Renal cortical epithelial cell (primary cell): ENCODE measurements at places on chromosomes 5 and 9.
A peak's percentile ranks its signal among the peaks of the same experiment; 100 is the strongest.

- DNase-seq: no peak
Observed at GRCh38 chr9:19698960-19699359, 89.9 kb downstream of the SLC24A2 start.

GRCh38 chr5:111165058-111165457 is 59.1 kb upstream of the CAMK4 start:
- no peak for DNase-seq

DNA sequence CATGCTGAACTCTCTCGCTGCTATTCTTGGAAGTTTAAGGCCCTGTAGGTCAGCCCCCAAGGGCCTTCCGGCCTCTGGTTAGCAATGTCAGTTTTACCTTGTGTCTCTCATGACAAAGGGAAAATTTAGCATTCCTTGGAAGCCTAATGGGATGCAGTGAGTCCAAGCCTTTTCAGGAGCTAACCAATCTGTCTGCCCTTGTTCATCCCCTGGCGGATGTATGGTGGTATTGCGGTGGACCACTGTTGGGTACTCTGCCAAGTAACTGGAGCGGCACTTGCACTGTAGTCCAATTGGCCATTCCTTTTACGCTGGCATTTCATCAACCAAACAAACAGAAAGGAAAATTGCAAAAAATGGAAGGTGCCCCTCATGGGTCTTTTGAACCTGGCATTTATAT is 318.4 kb upstream of the NMUR2 start:
- DNase-seq: no peak

GRCh38 chr5:10266137-10266536 is 16.1 kb downstream of the CCT5 start:
- no peak for DNase-seq

- peak; percentile 65 for DNase-seq
Observed at GRCh38 chr5:66406761-66407336, 189.3 kb upstream of the MAST4 start.

DNA sequence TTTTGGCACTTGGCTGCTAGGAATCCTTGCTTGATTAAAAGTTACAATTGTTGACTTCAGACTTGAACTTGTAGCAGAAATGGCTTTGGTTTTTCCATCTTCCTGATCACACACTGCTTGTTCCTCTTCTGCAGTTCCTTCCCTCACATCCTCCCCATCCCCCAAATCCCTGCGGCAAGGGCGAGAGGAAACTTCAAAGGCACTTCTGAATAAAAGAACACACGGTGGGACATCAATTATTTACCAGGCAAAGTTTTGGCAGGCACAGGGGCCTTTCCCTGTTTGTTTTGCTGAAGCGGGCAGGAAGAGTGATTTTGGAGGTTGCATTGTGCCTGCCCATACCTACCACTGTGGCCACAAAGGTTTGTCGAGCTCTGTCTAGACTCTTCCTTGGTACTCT is 260.9 kb downstream of the KIF4B start:
- no peak for DNase-seq

DNA sequence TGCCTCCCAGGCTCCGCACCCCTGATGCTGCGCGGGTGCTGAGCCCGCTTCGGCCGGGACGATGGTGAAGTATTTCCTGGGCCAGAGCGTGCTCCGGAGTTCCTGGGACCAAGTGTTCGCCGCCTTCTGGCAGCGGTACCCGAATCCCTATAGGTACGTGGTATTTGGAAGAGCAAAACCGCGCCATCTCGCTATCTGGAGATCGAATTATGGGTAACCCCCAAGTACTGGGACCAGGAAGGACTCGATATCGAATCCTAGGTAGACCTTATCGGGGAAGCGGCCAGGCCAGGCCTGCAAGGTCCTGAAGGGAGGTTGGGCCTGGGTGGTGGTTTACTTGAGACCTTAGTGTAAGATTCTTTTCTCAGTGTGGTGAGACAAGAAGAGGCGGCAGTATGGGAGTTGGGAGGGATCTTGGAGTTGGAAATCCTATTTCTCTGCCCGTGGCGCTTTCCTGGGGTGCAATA is 359 bp downstream of the PRELID1 start:
- DNase-seq: no peak

GRCh38 chr5:80170117-80170535 is 85.7 kb downstream of the SERINC5 start:
- no peak for DNase-seq

DNA sequence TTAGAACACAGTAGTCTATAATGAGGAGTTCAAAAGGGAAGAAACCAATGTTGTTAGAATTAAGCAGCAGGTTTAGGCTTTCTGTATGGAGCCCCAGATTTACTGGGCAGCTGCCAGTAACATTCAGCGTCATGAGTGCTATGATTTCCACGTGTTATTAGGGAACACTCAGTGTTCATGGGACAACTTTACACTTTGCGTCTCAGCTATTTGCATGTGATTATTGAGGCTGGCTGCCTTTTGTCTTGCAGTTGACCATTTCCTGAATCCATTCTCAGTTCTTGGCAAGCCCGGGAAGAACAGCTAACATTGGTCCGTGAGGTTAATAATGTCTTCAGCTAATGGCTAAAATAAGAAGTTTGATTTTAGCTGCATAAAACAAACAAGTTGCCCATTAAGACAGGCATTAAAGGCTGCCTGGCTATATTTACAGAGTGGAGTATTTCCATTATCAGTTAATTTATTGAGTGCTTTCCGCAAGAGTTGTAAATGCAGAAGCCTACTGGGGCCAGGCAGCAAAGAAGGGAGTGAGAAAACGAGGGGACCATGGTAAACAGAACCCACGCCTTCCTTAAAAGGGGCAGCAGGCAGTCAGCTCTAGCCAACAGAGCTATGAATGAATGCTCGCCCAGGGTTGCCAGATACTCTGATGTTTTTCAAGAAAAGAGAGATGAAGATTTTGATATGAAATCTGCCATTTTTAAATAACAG is 120.9 kb downstream of the PIP5K1B start:
- DNase-seq: no peak

GRCh38 chr9:124932333-124932732 is 8.6 kb downstream of the GOLGA1 start:
- no peak for DNase-seq

GRCh38 chr9:95815133-95815532 is 60.4 kb upstream of the ERCC6L2 start:
- peak; percentile 25 for DNase-seq

DNA sequence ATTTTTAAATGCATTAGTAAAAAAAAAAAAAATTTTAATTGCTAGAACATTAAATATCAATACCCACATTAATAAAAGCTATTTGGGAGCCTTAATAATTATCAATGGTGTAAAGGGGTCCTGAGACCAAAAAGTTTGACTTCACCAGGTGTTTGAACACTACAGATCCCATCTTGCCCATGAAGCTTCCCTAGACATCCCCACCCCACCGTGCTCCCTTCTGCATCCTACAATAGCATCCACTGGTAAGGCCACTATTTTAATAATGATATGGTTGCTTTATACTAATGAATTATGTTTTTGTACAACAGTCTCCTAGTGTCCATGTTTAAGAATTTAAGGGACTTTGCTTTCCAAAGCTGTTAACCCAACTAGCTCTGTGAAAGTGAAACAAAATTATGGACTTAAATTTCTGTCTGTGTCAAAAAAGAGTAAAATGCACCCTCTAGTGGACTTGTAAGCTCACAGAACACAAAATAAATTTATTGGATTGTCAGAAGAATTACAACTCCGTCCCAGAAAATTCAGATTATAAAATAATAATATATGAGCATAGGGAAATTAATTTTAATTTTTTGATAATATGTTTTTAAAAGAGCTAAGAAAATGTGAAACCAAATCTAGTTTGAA is 76.0 kb downstream of the ARL15 start:
- peak; percentile 68 for DNase-seq

DNA sequence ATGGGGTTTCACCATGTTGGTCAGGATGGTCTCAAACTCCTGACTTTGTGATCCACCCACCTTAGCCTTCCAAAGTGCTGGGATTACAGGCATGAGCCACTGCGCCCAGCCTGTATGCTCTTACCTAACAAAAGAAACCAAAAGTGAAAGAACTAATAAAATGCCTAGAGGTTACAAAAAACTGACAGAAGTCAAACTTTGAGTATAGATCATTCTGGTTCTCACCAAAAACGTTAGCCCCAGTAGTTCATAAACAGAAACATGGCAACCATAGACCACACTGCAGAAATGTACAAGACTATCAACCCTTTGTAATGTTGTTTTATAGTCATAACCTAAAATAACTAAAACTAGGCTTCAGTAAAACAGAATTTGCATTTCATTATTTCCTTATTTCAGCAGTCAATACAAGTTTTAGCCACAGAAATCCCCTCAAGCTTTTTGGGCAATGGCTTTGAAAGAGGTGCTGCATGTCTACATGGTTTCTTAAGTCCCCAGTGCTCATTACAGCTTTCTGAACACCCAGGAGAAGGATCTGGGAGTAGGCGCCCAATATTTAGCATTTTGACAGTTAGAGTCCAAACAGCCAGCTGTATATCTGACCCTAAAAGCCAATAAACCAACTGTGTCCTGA is 72.5 kb downstream of the EPB41L4A start:
- no peak for DNase-seq

- DNase-seq: no peak
Observed at GRCh38 chr9:134316449-134317160, 9.7 kb upstream of the RXRA start.

DNA sequence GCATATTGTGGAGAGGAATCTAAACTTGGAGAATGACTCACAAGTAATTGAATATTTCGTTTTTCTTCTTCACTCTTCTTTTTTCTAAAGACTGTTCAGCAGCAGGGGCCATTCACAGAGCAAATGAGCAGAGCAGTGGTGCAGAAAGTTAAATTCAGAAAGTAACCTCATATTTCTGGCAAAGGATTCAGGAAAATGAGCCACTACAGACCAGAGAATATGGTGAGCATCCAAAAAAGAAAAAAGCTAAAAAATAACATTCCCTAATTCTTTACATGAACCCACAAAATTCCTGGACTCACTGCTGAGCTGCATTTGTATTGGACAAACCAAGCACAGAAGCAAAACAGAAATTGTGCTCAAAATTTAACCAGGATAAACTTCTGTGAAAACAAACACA is 1486.8 kb upstream of the C9orf72 start:
- DNase-seq: no peak

DNA sequence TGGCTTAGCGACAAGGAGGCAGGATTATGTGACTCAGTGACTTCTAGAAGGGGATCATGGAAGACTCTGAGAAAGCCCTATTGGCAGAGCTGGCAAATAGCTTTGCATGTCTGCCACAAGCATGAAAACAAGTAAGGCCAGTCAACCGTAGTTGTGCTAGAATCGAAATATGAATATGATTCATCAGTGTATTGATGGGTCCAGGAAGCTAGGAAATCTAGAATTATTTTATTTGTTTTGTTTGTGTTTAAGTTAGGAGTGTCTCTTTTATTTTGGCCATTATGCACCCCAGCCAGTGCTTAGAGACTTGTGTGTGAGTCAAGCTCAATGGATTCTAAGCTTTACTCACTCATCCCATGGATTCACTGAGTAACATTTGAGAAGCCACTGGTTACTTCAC is 3.8 kb upstream of the ITGA2 start:
- no peak for DNase-seq

- peak; percentile 24 for DNase-seq
Observed at GRCh38 chr5:148687427-148687826, 33.1 kb upstream of the HTR4 start.

- peak; percentile 7 for DNase-seq
Observed at GRCh38 chr9:118023644-118024043, 319.4 kb downstream of the TLR4 start.

- no peak for DNase-seq
Observed at GRCh38 chr9:123604861-123605260, 248.9 kb downstream of the CRB2 start.

- peak; percentile 87 for DNase-seq
Observed at GRCh38 chr5:115583474-115583873, 18.8 kb downstream of the TICAM2 start.

DNA sequence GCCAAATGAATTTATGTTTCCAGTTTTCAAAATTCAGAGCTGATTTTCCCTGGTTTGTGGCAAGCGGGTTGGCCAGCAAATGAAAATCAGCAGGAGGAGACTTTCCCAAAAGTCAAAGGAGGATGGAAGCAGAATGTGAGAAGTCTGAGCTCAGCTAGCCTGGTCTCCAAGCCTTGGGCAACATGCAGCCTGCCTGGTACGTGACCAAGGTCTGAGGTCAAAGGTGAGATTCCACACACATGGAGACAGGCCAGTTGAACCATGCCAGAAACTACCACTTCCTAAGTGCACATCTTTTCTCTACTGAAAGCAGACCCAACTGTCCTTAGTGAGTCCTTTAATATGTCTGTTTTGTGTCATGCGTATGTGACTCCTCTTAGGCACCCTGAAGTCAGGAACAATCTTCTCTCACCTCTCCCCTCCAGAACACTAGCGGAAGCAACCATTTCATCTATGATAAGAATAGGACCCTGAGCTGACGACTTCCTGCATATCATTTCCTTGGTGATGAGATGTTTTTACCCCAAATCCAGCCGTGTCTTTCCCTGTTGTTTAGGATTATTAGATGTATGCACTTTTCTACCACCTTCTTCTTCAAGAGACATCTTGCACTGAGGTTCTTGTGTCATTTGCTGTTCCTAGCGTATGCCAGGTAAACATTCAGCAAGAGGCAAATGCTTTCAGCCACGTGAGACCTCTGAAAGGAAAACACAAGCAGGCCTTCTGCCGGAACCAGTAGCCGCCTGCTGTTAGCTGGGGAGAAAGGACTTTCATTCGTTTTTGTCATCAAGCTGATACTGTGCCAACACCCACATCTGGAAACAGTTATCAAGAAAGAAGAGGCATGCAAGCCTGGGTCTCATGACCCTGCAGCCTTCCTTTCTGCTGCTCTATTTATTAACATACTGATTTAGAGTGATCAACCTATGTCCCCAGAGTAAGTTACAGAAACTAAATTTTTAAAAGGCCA is 9.7 kb upstream of the TGFBI start:
- no peak for DNase-seq

- no peak for DNase-seq
Observed at GRCh38 chr5:5782402-5782801, 359.9 kb downstream of the ICE1 start.

GRCh38 chr9:134223591-134224122 is 59.3 kb upstream of the RNU6ATAC start:
- DNase-seq: no peak

GRCh38 chr5:1045960-1046560 is 37.5 kb downstream of the NKD2 start:
- DNase-seq: no peak

DNA sequence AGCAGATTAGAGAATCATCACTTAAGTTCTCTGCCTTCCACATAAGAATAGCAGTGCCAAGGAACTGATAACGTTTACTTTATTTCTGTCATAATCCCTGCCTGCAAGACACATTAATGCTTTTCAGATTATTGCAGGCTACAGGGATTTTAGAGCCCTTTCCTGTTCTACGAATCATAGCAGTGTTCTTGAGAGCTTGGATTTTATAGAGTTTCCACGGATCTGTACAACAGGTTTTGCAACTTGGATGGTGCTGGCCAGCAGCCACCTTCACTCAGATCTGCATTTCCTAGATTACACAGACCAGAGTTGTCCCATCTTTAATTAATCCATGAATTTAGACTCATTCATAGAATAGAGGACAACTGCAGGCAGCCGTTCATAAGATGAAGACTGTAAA is 38.1 kb downstream of the SLC12A2 start:
- DNase-seq: peak; percentile 6
